Fibroblast of gingiva (primary cell): ENCODE measurements at places on chromosomes 16 and 17.
A peak's percentile ranks its signal among the peaks of the same experiment; 100 is the strongest.

DNA sequence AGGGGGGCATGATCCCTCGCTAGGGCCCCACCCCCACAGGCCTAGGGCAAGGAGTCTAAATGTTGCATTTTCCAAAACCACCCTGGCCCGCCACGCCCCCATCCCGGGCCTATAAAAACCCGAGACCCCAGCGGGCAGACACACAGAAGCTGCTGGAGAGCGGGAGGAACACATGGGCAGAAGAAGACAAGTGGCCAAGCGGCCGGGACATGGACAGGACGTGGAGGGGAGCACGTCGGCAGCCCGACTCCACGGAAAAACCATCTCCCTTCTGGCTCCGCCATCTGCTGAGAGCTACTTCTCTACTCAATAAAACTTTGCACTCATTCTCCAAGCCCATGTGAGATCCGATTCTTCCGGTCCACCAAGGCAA lies 34.1 kb upstream of the ENPP7 start:
- DNase-seq: no peak

DNA sequence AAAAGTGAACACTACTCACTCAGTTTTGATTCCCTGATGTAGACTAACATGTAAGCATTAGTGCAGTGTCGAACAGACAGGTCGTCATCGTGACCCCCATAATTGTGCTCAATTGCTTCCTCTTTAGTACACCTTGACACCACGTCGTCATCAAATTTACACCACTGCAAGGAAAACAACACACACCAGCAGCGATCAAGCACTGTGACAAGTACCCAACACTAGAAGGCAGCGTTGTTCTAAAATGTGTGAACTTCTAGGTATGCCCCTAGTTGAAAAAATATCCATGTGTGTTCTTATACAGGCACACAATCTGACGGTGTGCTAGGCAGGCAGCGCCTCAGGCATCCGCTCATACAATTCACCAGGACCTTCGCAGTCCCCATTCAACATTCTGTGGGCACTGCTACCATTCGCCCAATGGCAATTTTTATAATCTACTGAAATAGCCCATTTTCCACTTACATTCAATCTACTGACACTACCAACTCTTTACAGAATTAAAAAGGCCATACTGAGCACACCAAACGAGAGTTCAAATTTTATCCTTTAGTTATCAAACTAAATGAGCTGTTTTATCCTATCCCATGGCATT lies 23.1 kb downstream of the LITAFD start:
- peak; percentile 21 for DNase-seq

DNA sequence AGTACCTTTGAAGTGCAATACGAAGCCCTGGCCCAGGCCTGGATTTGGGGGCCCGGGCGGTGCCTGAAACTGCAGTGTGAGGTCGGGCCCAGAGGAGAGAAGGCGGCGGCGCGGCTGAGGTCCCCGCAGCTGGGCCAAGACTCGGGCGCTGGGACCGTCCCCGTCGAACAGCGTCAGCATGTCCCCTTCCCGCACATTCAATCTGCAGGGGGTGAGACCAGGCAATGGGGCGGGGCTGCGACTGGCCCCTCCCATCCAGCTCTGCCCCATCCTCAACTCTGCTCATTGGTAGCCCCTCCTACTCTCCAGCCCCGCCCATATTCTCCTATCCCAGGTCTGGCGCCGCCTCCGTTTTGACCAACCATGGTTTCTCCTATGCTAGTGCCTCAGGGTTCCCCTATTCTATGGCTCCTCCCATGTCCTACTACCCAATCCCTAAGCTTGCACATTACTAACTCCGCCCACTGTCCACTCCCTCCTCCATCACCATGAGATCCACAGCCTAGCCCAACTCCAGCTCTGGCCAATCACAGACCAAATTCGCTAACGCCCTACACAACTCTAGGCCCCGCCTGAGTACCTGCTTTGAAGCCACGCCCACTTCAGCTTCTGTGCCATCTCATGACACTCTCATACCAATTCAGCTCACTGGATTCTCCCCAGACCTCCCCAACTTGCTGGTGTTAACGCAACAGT lies 14.4 kb upstream of the CDIPT start:
- DNase-seq: no peak

DNA sequence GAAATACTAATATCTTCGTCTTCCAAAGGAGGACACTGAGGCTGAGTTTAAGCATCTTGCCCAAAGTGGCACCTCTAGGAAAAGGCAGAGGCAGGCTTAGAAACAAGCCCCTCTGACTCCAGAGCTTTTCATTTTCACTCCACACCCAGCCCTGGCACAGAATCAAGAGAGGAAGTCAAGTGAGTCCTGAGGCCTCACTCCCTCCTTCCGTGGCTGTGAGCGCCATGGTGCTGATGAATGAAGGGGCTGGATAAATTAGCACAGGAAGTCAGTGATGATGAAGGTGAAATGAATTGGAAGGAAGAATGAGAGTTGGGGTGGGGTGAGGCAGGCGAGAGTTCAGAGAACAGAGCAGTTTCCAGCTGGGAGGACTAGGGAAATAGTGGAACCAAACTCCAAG lies 179.3 kb downstream of the TMEM132E start:
- no peak for DNase-seq

GRCh38 chr17:73119631-73120030 lies 27.1 kb upstream of the SLC39A11 start:
- DNase-seq: no peak

DNA sequence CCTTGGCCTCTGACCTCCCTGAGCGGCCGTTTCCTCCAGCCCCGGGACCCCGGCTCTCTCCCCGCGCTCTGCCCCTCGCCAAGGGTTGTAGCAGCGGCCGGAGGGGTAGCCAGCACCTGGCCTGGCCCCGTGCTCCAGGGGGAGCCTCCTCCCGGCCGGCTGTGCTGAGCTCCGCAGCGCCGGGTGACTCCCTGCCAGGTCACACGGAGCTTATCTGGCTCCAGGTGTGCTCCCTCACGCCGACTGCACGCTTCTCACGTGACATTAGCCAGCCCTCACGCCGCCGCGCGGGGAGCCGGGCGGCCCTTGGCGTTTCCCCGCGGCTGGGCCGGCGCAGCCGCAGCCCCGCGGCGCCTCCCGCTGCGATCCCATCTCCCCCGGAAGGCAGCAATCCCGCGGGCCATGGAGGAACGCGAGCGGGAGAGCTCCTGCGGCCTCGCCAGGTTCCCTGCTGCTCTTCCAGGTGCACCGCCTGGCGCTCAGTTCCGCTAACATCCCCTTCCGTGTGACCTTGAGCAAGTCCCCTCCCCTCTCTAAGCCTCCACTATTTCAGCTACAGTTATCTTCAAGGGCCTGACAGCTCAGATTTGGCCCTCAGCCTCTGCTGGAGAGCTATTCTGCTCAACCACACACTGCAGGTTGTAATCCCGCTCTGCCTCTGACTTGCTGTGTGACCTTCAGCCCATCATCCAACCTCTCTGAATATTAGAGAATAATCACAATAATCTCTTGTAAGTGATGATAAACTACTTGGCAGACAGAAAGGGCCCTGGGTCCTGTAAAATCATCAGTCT lies 3.4 kb downstream of the MYO18A start:
- peak; percentile 7 for DNase-seq

- no peak for DNase-seq
These were observed 25.7 kb downstream of the NUBP1 start for GRCh38 chr16:10769381-10769780.

GRCh38 chr16:57380671-57381462 lies 8.6 kb downstream of the CX3CL1 start:
- no peak for DNase-seq
